ENCODE measurements at places on chromosomes 3 and 15. TPM values are rescaled to one million over a fixed set of nuclear protein-coding genes. Genes with fewer than 3 reads are reported as not detected.

The CGGBP1 gene
- 48.6 TPM for total RNA-seq

The PLSCR5 gene
- not detected for total RNA-seq

The CCR3 gene
- total RNA-seq: not detected

The QRICH1 gene
- 205 TPM for total RNA-seq

The P2RY1 gene
- total RNA-seq: 1.3 TPM

The OXTR gene
- 4.8 TPM for total RNA-seq

The CFAP161 gene
- total RNA-seq: 1.0 TPM

The SAMD7 gene
- not detected for total RNA-seq

The SLC2A2 gene
- not detected for total RNA-seq

The ZDHHC23 gene
- total RNA-seq: 0.48 TPM

The CNTN3 gene
- not detected for total RNA-seq

The MCTP2 gene
- total RNA-seq: 1.2 TPM

The KAT2B gene
- total RNA-seq: 15.1 TPM

The AMOTL2 gene
- 125 TPM for total RNA-seq

The LTF gene
- not detected for total RNA-seq

The RBP2 gene
- not detected for total RNA-seq

The POTEB gene
- total RNA-seq: not detected

The CLSTN2 gene
- total RNA-seq: 1.6 TPM

The VEPH1 gene
- 80.8 TPM for total RNA-seq

The P2RY13 gene
- not detected for total RNA-seq

The C3orf49 gene
- total RNA-seq: not detected

The C3orf62 gene
- 2.3 TPM for total RNA-seq

The LRRC31 gene
- not detected for total RNA-seq

The HRG gene
- total RNA-seq: not detected

The CHRM5 gene
- total RNA-seq: not detected

The CLDN1 gene
- 63.1 TPM for total RNA-seq

The C3orf85 gene
- not detected for total RNA-seq

The IL5RA gene
- not detected for total RNA-seq

The XIRP1 gene
- not detected for total RNA-seq

The FBXO40 gene
- not detected for total RNA-seq

The DALRD3 gene
- 35.2 TPM for total RNA-seq

The IL17RB gene
- total RNA-seq: not detected

The KCNMB3 gene
- total RNA-seq: 2.1 TPM
